Motor neuron (in vitro differentiated cells): ENCODE measurements at places on chromosomes 2 and 18. TPM values are rescaled to one million over a fixed set of nuclear protein-coding genes. Genes with fewer than 3 reads are reported as not detected.

Gene MC5R
- total RNA-seq, result 0.50 TPM in 1 of 2 replicates, not detected in the other

Gene CCL20
- total RNA-seq, result 0.38 and 0.49 TPM in 2 replicates

Gene TEX44
- total RNA-seq, result 2.0 TPM in 1 of 2 replicates, not detected in the other

Gene RESP18
- total RNA-seq, result not detected in 2 replicates
